Umbilical cord (tissue), 2 donors: ENCODE measurements at places on chromosomes 7 and 10. TPM values are rescaled to one million over a fixed set of nuclear protein-coding genes. Genes with fewer than 3 reads are reported as not detected.

Gene AKR1C3
- 4.6 TPM for total RNA-seq

Gene SFTPA1
- 0.48 TPM for total RNA-seq

Gene SLC39A12
- not detected for total RNA-seq

Gene DGKB
- total RNA-seq, result 15.4 TPM

Gene ACHE
- total RNA-seq, result not detected

Gene OR6B1
- total RNA-seq, result 4.3 TPM
